ENCODE measurements at places on chromosomes 4 and X.

DNA sequence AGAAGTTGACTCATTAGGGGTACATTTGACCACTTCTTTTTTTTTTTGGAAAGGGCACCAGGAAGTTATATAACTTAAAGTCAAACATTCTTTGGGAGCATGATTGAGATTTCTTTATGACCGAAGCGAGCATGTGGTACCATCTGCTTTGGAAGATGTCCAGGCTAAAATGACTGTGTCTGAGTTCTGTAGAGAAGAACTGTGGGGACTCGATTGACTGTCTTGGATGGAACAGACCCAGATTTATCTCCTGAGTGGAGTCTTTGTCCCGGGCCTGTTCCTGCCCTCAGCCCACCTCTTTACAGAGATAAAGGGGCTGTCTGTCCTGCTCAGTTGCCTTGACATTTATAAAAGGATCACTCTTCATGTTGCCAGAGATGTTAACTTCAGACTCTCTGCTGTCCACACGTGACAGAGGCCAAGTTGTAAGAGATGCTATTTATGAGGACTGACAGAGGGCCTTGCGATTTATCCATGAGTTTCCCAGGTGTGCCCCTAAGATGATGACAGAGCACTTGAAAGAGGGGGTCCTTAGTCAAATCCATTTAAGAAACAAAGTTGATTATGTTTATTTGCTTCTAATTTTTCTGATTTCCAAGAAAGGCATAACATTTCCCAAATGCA lies 16.8 kb downstream of the SMIM20 start:
- no peak for DNase-seq

DNA sequence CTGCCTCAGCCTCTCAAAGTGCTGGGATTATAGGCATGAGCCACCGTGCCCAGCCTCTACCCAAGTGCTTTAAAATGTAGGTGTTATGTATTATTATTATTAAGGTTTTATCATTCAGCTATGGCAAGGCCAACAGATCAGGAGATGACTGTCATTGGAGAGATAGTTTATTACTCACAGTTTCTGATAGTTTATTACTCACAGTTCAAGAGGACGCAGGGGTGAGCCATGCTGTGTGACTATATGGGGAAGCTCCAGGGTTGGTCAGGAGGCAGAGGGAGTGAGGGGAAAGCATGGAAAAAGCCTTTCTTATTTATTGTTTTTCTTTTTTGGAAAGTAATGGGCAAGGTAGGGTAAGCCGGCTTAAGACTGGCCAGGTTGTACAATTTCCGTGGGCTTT lies 25.4 kb upstream of the ARSD start:
- DNase-seq, result no peak

DNA sequence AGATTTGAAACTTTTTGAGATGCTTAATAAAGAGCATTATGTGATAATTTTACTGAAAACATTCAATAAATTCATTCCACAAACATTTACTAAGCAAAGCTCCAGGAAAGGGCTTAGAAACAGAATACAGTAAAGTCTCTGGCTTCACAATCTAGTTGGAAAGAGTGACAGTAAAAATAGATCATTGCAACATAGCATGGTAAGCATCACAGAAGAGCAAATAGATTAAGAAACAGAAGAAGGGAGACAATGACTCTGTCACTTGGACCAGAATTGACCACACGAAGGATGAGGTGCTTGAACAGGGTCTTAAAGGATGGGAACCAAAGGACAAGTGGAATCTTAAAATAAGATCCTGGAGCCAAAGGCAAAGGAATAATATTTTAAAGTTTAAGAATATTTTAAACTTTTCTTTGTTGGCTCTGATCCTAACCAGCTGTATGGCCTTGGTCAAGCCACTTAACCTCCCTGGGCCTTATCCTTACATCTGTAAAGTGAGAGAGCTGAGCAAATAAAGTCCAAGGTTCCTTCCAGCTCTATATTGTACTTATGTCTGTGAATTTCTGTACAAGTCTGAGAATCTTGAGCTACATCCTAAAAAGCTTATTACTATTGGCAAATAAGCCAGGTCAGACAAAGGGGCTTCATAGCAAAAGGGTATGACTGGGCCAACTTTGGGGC lies 33.9 kb downstream of the SEC24D start:
- no peak for DNase-seq

DNA sequence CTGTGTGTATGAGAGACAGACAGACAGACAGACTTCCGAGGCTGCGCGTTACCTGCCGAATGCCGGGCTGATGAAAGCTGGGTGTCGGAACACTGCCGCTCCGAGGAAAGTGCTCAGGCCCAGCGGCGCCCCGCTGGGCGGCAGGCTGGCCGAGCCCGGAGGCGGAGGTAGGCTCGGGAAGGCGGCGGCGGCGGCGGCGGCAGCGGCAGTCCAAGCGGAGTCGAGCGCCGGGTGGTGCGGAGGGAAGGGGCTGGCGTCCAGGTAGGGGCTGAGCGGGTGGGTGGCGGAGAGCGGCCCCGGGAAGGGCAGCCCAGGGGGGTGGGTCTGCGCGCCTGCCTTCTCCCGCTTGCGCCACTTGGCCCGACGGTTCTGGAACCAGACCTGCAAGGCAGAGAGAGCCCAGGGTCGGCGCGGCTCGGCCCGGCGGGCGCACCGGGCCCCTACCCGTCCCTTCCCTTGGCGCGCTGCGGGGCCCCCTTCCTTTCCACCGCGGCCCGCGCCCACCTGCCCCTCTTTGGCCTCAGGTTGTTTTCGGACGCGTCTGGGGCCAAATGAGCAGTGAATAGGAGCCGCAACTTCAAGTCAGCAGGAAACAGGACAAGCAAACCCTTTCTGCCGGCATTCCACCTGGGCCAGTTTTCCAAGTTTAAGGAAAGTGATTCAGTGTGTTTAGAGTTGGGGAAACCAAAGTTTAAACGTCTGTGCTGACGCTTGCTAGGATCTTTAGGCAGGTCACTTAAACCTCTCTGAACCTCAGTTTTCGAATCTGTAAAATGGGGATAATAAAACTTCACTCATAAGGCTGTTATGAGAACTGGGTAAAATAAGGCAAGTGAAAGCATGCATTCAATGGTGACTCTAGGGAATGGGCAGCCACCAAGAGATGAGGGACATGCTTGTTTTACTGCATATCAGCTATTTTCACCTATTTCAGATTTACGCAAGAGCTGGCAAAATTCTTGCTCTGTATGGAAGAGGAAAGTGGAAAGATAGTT lies 8.4 kb downstream of the ARX start:
- DNase-seq, result no peak

- DNase-seq, result peak; percentile 21
These were observed 39.9 kb downstream of the FAM149A start for GRCh38 chr4:186144198-186144945.

GRCh38 chr4:67762086-67762485 lies 7.9 kb upstream of the GNRHR start:
- peak; percentile 59 for DNase-seq

GRCh38 chr4:166169111-166169510 lies 296.1 kb downstream of the TLL1 start:
- DNase-seq, result no peak

DNA sequence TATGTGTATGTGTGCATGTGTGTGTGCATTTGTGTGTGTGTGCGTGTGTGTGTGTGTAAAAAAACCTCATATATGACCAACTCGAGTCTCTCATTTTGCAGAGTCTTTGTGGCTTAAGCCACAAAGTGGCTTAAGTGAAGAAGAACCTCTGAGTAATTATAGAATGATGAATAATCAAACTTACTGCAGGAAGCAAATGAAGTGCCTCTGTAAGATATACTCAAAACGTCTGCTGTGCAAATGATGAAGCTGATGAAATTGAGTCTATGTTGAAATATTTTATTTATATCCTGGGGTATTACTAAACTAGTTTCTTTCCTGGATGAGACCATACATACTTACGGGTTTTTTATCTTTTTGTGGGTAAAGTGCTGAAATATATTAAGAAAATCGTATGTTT lies 1198.7 kb downstream of the PCDH7 start:
- DNase-seq, result no peak

DNA sequence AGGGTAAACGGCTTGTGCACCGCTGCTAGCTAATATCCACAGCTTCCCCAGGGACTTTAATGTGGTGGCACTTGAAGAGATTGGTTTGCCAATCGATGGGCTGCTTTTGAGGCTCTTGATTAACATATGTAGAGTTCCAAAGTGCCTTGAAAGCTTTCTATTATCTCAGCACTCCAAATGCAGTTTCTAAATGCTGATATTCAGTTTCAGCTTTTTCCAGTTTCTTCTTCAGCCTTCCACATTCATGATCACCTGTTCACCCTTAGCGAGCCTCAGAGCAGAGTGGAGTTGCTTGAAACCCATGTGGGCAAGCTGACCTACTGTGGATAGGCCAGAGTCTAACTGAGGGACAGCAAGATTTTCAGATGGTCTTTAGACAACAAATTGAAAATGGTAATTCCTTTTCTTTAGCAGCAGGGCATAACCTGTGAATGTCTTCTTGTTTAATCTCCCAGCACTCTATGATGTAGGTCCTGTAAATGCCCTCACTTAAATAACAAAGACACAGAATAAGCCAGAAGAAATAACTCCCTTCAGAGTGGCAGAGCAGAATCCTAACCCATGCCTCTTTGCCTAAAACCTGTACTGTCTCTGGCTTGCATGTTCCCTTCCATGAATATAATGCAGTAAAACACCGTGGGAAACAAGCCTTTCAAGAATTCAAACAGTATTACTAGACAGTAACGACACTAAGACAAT lies 99.8 kb downstream of the TSPAN5 start:
- DNase-seq, result no peak

- DNase-seq, result no peak
These were observed 391.4 kb downstream of the SH2D1A start for GRCh38 chrX:124737771-124738170.

- DNase-seq, result no peak
These were observed 104.6 kb downstream of the DTHD1 start for GRCh38 chr4:36385951-36386571.

Data from IMR-90 (cell line).